ENCODE measurements at places on chromosomes 3 and 15.

GRCh38 chr3:173733029-173733652, 335.6 kb downstream of the NLGN1 start:
- DNase-seq = no peak

DNA sequence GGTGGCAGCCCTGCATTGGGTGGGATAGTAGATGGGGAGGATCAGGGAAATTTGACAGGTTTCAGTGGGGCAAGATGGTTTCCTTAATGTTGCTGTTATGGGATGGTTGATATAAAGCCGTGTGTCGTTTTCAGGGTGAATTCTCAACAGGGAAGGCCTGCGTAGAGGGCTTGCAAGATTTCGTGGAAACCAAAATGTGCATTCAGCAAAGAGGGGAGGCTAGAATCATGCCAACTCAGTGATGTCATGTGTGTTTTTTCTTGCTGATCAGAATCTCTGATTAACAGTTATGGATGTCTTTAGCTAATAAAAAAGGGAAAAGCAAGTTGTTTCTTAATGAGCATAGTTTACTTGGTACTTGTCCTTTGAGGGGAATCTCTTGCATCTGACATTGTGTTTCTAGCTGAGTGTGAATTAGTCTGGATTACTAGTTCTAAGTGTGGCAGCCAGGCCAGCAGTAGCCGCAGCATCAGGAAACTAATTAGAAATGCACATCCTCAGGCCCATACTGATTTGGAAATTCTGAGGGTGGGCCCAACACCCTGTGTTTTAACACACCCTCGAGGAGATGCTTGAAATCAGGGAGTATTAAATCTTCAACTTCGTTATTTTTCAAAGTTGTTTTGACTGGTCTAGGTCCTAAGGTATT, 24.8 kb downstream of the MRAS start:
- DNase-seq = no peak

DNA sequence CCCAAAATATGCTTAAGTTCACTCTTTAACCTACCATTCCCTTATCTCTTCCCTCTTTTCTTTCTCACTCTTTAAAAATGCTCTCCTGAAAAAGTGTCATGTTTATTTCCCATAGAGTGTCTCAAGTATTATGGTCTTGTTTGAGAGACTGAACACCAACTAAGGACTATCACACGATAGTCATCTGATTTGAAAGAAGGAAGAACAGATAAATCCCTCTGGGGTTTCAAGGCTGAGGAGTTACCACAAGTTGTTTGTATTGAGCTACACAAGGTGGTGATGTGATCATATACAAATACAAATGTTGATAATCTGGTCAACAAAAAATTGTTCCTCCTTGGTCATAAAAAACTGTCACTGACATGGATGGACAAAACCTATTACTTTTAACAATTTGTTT, 13.8 kb downstream of the MEIS2 start:
- no peak for DNase-seq

DNA sequence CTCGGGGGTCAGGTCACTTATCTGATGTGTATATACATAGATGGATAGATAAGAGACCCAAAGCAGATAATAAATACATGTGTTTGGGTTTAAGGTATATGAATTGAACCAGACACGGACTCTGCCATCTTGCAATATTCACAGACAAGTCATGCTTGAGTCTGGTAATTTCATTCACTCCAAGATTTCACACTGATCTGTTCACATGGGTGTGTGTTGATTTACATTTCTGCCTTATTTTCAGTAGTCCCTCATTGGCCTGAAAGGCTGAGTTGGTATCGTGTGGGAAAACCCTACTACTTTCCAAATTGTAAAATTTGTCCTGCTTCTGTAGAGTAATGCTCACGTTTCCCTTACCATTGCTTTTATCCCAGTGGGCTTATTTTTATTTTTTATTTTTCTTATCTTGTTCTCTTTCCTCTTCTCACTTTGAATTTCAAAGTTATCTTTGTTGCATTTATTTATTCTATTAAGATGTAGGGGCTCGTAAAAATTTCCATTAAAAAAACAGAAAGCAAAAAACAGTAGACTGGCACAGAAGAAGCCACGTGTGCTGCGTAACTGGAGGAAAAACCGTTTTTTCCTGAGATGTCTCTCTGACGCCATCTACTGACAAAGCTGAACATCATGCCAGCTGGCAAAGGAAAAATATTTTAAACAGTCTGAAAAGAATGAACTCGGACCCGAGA, 10.8 kb upstream of the MFSD1 start:
- DNase-seq = peak; percentile 79

DNA sequence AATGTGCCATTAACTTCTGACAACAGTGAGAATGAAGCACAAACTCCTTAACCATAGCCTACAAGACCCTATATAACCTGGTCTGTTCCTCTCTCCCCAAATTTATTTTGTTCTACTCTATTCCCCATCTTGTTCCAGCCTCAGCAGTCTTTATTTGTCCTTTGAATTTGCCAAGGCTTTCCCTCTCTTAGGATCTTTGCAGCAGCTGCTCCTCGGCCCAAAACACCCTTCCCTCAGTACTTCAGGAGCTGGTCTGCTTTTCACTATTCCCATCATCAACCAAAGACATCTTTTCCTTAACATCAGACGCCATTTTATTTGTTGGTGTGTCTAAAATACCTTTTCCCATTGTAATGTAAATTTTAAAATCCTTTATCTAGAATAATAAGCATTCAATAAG, 10.2 kb downstream of the PRICKLE2 start:
- DNase-seq = no peak

All from CD4-positive, alpha-beta T cell (primary cell).